ENCODE measurements at places on chromosomes 1 and 21.

GRCh38 chr1:45621895-45622523 is 1.8 kb downstream of the CCDC17 start:
- no peak for DNase-seq

DNA sequence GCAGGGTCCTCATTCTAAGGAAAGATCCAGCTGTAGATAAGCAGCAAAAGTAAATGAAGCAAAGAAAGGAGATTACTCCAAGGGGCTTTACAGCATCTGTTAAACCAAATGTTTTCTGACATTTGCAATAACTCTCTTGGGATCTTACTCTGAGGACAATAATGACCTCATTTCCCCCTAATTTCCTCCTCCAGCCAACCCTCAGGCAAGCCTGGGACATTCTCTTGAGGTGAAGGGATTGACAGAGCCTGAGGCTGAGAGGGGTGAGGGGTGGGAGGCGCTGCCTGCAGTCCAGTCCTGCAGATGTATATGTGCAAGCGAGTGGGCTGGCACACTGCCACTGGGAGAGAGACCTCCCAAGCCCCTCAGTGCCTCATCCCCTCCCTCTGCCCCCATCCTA is 40.5 kb upstream of the NEK2 start:
- DNase-seq: no peak

- DNase-seq: no peak
Observed at GRCh38 chr1:9279172-9279840, 13.4 kb upstream of the SPSB1 start.

DNA sequence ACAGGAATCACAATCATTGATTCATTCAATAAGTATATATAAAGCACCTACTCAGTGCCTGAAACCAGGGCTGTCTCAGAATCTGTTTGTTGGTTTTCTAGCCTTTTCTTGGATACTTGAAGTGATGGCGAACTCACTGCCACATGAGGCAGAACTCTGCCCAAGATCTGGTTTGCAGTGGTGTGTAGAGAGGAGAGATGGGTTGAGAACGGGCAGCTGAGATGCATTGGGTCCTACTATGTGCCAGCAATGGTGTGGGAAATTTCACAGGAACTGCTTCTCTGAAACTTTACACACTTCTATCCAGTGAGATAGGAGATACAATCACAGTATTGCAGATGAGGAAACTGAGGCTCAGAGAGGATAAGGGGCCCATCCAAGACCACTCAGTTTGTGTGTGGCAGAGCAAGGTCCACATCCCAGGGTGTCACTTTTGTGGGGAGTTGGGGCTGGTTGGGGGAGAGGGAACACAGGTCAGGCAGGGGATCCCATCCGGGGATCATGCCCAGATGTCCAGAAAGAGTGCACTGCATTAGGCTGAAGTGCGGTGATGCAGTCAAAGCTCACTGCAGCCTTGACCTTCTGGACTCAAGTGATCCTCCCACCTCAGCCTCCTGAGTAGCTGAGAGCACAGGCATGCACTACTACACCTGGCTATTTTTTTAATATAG is 83.7 kb upstream of the IFFO2 start:
- DNase-seq: no peak

DNA sequence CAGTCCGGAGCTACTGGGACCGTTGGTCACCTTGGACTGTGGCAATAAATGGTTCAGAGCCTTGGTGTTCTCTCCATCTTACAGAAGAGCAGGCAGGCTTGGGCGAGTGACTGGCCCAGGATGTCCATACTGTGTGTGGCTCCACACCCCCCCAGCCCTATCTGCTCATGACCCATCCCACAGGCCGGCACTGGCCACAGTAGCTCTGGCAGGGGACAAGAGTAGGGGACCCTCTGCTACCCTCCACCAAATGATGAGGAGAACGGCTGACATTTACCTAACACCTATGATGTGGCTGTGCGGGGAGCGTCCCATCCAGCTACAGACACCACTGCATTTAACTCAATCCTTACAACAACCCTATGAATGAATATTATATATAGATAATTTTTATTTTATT is 13.3 kb downstream of the LDLRAD2 start:
- DNase-seq: no peak

DNA sequence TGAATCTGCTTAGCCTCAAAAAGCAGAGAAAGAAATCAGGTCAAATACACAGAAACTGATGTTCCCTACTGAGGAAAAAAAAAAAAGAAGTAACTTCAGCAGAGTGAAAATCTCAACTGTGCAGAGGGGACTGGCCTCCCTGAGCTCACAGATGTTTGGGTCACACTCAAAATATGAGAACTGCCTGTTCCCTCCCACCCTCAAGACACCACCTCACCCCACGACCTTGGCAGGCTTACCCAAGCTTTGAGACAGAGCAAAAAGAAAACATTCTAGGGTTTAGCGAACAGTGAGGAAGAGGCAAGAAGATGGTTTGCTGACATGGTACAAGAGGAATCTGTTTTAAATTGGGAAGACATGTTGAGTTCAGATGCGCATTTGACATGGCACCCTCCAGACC is 48.8 kb downstream of the NID1 start:
- no peak for DNase-seq

GRCh38 chr1:13832100-13832499 is 132.1 kb downstream of the PRDM2 start:
- no peak for DNase-seq

Data from KBM-7 (cell line).